Hepatocyte (in vitro differentiated cells): ENCODE measurements at places on chromosomes 7 and 10. TPM values are rescaled to one million over a fixed set of nuclear protein-coding genes. Genes with fewer than 3 reads are reported as not detected.

GRCh38 chr7:40879941-40880543 is 745.2 kb downstream of the SUGCT start:
- H3K4me3 ChIP-seq = no peak overlapping the region
- no peak overlapping the region for H3K27ac ChIP-seq
- H3K36me3 ChIP-seq = no peaks in the 10 kb centered on the region
- H3K4me1 ChIP-seq = peaks cover 3% of the 10 kb centered on the region

DNA sequence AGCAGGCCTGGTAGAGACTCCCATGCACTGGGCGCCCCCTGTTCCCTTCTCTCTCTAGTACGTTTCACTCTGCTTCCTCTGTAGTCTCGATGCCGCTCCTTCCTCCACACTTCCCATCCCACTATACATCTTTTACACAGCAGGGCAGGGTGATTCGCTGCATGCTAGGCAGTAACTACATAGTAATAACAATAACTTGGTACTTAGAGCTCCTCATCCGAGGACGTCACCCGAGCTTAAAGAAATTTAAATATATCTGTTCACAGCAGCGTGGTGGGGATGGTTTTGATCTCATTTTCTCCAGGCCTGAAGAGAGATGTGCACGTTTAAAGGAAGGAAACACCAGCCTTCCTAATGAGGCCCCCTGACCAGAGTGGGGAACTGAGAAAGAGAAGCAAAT is 276.9 kb downstream of the SKAP2 start:
- H3K27ac ChIP-seq = no peak overlapping the region
- H3K27me3 ChIP-seq = peaks cover 14% of the 10 kb centered on the region
- no peak overlapping the region for H3K4me3 ChIP-seq
- no peaks in the 10 kb centered on the region for H3K36me3 ChIP-seq
- DNase-seq = no peak
- no peaks in the 10 kb centered on the region for H3K4me1 ChIP-seq

PROSER2 gene
- 24.3 and 39.9 TPM in 2 replicates for polyA plus RNA-seq

GRCh38 chr10:125265579-125265955 is 105.2 kb upstream of the CTBP2 start:
- DNase-seq = no peak
- no peak overlapping the region for H3K27ac ChIP-seq
- H3K36me3 ChIP-seq = no peaks in the 10 kb centered on the region
- no peak overlapping the region for H3K4me3 ChIP-seq
- H3K27me3 ChIP-seq = no peaks in the 10 kb centered on the region
- no peaks in the 10 kb centered on the region for H3K4me1 ChIP-seq

DNA sequence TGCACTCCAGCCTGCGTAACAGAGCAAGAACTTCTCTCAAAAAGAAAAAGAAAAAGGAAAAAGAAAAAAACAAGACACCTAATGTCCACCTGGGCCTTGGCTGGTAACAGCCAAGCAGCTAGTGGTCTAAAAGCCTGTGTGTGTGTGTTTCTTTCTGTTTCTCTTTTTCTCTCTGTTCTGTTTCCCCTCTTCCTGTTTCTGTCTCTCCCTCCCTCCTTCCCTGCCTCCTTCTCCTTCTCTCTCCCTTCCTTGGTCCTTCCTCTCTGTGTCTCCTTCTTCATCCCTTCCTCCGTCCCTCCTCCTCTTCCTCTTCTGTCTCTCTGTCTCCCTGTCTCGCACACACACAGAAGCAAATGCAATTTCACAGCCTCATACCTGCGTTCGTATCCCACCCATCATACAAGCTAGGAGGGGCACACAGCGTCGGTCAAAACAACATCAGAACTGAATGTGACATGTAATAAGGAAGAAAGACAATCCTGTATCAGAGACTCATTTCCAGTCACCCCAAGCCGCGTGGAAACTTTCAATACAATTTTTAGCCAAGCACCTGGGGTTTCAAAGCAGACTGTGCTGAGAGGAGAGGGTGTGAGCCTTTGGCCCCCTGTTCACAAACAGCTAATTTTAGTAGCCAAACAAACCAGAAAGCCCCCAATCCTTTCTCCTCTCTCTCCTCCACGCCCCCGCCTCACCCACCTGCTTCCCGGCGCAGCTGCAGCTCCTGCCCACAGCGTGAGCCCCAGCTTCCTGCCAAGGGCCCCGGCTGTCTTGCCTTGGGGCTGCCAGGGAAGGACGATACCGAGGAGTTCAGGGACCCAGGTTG is 50.2 kb upstream of the GNA12 start:
- H3K36me3 ChIP-seq = no peaks in the 10 kb centered on the region
- no peak overlapping the region for H3K27ac ChIP-seq
- H3K27me3 ChIP-seq = no peaks in the 10 kb centered on the region
- no peak overlapping the region for H3K4me3 ChIP-seq
- no peaks in the 10 kb centered on the region for H3K4me1 ChIP-seq

GRCh38 chr10:130041451-130042371 is 68.9 kb downstream of the C10orf143 start:
- no peaks in the 10 kb centered on the region for H3K36me3 ChIP-seq
- H3K27me3 ChIP-seq = peaks cover 18% of the 10 kb centered on the region
- no peak overlapping the region for H3K4me3 ChIP-seq
- H3K27ac ChIP-seq = no peak overlapping the region
- no peak for DNase-seq

CALN1 gene
- 0.28 TPM in 2 replicates for polyA plus RNA-seq
